ENCODE measurements at places on chromosomes 3 and 15. TPM values are rescaled to one million over a fixed set of nuclear protein-coding genes. Genes with fewer than 3 reads are reported as not detected.

OGG1 gene
- 58.0 TPM for total RNA-seq

ECE2 gene
- total RNA-seq, result not detected

CDHR4 gene
- 0.32 TPM for total RNA-seq

RBP2 gene
- total RNA-seq, result not detected

FBXO40 gene
- not detected for total RNA-seq

SEMA3G gene
- total RNA-seq, result 0.33 TPM

ADAMTS9 gene
- not detected for total RNA-seq

RASGRP1 gene
- total RNA-seq, result 61.2 TPM

REC114 gene
- not detected for total RNA-seq

CLCN2 gene
- 6.5 TPM for total RNA-seq

TMEM207 gene
- not detected for total RNA-seq

SPSB4 gene
- total RNA-seq, result not detected

STRIT1 gene
- total RNA-seq, result not detected

SMC4 gene
- 287 TPM for total RNA-seq

CAMK2N2 gene
- total RNA-seq, result 0.18 TPM

RPS27L gene
- total RNA-seq, result 155 TPM

ERC2 gene
- total RNA-seq, result 0.58 TPM

C3orf49 gene
- not detected for total RNA-seq

ATP13A4 gene
- 4.4 TPM for total RNA-seq

RHOV gene
- total RNA-seq, result not detected

IQCF5 gene
- not detected for total RNA-seq

MGA gene
- total RNA-seq, result 36.2 TPM

BMF gene
- 11.6 TPM for total RNA-seq

ST8SIA2 gene
- total RNA-seq, result not detected

C3orf38 gene
- total RNA-seq, result 21.8 TPM

AMIGO3 gene
- total RNA-seq, result not detected

AGBL1 gene
- total RNA-seq, result not detected

EPHB1 gene
- total RNA-seq, result not detected

CDCP1 gene
- 1.5 TPM for total RNA-seq

IP6K2 gene
- total RNA-seq, result 73.5 TPM

EEF1AKMT4 gene
- 8.3 TPM for total RNA-seq

GHSR gene
- not detected for total RNA-seq

ROBO2 gene
- total RNA-seq, result not detected

ATP13A5 gene
- total RNA-seq, result not detected

HYAL1 gene
- not detected for total RNA-seq

MUSTN1 gene
- 3.6 TPM for total RNA-seq

FETUB gene
- total RNA-seq, result not detected

Measured in activated naive CD4-positive, alpha-beta T cell treated with anti-CD3 and anti-CD28 coated beads, Interleukin-2, amount 50 U/mL, for 72 hours (primary cell).